ENCODE measurements at places on chromosomes 3 and 15. TPM values are rescaled to one million over a fixed set of nuclear protein-coding genes. Genes with fewer than 3 reads are reported as not detected.

Gene FILIP1L
- total RNA-seq: 70.8 TPM

DNA sequence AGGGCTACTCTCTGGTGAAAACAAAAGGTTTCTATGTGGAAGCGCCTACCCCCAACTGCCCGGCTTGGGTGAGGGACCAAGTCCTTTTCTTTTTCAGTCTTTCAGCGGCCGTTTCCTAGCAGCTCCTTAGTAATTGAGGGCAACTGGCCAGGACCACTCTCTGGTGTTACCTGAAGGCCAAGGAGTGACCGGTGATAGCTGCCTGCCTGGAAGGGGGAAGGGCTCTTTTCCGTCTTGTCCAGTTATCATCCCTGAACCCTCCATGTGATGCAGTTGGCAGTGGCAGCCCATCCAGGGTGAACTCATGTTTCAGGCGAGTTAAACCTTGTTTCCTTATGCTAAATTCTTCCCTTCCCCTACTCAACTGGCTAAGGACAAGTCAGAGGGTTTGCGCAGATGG lies 33.3 kb downstream of the RHCG start:
- no peak for DNase-seq

DNA sequence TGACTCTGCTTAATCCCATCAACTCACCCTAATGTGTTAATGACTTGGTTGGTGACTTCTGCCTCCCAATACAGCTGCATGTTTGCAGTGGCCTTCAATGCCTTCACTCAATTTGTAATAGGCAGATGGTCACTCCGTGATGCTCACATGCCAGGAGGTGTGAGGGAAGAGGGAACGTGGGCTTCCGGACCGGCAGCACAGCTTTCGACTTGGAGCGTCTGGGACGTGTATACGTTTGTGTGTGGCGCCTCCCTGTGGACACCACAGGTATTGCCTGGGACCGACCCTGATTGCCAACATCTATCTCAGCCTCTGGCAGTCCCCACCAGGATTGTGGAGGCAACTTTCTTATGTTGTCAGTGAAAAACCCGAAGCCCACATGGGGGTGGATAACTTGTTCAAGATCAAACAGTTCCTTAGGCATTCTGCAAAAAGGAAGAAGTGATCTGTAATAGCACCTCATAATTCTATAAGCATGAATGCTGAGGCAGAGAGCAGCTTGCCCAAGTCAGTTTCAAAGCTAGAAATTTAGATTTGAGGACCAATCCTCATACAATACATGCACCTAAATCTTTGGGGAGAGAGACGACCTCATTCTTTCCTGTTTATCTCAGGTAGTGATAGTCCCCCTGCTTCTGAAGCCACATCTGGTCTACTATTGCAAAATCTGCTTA lies 16.9 kb downstream of the MRPL46 start:
- no peak for DNase-seq

- DNase-seq: no peak
Measured at GRCh38 chr3:49620728-49621127, 53.4 kb upstream of the APEH start.

Gene CTSH
- 7.6 TPM for total RNA-seq

Gene THOC7
- total RNA-seq: 59.1 TPM

DNA sequence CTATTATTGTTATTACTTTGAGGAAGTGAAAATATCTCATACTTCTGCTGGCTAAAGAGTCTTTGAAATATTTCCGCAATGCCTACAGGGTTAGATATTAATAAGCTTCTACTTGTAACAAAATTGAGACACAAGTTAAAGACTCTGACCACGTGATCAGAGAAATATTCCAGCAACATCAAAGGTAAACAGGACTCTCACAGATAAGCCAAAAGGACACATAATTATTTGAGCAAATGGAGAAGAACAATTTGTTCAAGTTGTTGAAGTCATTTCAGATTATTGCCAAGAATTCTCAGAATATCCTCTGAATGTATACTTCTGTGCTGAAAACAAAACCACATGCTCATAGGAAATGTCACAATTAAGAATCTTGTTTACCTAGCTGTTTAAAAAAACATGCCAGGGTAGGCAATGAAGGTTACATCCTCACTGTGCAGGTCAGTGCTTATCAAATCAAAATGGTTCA lies 225.8 kb upstream of the ALCAM start:
- no peak for DNase-seq
